ENCODE measurements at places on chromosomes 16 and 17. TPM values are rescaled to one million over a fixed set of nuclear protein-coding genes. Genes with fewer than 3 reads are reported as not detected.
A peak's percentile ranks its signal among the peaks of the same experiment; 100 is the strongest.

GRCh38 chr16:57343221-57343620 is 15.4 kb upstream of the CCL22 start:
- peak; percentile 59 for ATAC-seq

- ATAC-seq: no peak
Measured at GRCh38 chr17:34140006-34140405, 115.1 kb upstream of the CCL2 start.

- no peak for ATAC-seq
Measured at GRCh38 chr17:2233441-2233947, 70.1 kb downstream of the SMG6 start.

GRCh38 chr16:28189245-28189644 is 22.5 kb downstream of the XPO6 start:
- peak; percentile 26 for ATAC-seq

- no peak for ATAC-seq
Measured at GRCh38 chr17:55435408-55435807, 13.8 kb upstream of the MMD start.

GRCh38 chr17:57315061-57316015 is 59.0 kb downstream of the MSI2 start:
- no peak for ATAC-seq

DNA sequence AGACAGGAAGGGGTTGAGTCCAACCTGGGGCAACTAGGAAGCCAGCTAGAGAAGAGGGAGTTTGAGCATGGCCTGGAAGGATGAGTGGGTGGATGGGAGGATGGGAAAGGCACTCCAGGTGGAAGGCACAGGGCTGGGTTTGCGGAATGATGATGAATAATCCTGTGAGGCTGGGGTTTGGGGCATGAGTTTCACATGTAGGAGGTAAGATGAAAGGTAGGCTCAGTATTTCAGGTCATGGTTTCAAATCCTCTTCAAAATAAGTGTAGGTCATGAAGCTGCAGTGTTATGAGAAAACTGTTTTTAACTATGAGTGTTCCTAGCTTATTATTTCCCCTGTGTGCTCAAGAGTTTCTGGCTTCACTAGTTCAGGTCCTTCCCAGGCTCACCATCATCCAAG is 130.3 kb downstream of the SKAP1 start:
- peak; percentile 84 for ATAC-seq

DNA sequence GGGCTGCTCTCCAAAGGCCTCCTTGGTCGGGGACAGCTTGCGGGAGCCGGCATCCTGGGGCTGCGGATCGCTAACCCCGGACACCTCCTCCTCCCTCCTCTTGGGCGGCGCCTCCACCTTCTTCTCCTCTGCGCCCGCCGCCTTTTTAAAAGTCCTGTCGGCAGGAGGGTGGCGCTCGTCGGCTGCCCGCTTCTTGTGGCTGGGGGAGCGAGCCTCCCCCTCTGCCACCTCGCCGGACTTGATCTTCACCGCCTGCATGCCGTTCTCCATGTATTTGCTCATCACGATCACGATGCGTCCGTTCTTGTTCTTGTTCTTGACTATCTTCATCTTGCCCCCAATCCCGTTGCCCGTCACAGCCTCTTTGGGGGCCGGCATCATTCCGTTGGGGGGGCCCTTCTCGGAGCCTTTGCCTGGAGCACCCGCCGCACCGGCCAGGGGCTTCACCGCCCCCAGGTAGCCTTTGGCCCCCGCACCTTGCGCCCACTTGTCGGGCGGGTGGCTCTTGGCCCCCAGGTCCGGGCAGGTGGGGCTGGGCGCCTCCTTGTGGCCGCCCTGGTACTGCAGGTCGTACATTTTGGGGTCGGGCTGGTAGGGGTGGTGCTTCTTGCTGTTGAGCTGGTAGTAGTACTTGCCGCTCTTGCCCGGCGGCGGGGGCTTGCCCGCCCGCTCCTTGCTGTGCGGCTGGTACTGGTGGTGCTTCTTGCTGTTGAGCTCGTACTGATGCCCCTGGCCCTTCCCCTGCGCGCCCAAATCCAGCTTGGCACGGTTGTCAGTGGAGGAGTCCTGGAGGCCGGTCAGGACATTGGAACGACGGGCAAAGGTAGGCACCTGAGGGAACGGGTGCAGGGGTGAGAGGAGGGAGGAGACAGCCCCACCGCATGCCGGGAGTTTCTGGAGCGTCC is 4.4 kb downstream of the CBX4 start:
- ATAC-seq: no peak

The SMURF2 gene
- 13.4 TPM for total RNA-seq

The DNAH17 gene
- 1.2 TPM for total RNA-seq
